ENCODE measurements at places on chromosomes 1 and 21.

GRCh38 chr1:215957663-215958062 is 390.6 kb downstream of the KCTD3 start:
- no peak for DNase-seq

- no peak for DNase-seq
Observed at GRCh38 chr1:226678701-226679100, 60.4 kb downstream of the ITPKB start.

DNA sequence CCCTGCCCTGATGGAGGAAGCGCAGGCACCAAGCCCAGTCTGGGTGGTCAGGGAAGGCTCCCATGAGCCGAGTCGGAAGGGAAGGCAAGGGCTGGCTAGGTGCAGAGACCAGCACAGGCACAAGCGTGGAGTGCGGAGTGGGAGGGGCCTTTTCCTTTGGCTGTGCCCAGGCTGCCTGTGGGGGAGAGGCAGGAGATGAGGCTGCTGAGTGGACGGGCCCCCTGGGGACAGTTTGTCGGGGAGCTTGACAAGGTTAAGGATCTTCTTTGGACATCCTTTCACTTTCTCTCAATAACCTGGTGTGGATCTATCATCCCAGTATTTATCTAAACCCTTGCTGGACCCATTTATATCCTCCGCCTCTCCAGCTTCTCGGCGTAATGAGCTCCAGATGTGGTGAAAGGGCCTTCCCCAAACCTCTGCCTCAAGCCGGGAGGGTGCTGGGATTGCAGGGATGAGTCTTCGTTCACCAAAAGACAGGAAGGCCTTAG is 42.9 kb downstream of the EPHB2 start:
- no peak for DNase-seq

- DNase-seq: peak; percentile 18
Observed at GRCh38 chr1:92709738-92710137, 75.2 kb downstream of the EVI5 start.

GRCh38 chr1:224873434-224874369 is 55.8 kb upstream of the DNAH14 start:
- no peak for DNase-seq

DNA sequence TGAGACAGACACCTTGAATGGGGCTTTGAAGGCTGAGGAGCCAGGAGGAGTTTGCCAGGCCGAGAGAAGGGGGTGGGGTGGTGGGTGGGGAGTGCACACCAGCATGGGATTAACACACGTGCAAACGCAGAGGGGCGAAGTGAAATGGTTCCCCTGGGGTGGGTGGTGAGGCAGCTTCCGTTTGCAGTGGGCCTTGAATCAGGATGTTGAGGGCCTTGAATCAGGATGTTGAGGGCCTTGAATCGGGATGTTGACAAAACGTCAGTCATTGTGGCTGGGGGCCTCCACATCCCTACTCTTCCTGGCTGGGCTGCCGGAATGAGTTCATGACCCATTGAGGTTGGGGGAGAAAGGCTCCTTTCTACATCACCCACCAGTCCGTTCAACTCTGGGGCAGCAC is 16.6 kb downstream of the LDLRAP1 start:
- no peak for DNase-seq

- DNase-seq: peak; percentile 33
Observed at GRCh38 chr21:46052703-46053651, 44.9 kb upstream of the COL6A2 start.

DNA sequence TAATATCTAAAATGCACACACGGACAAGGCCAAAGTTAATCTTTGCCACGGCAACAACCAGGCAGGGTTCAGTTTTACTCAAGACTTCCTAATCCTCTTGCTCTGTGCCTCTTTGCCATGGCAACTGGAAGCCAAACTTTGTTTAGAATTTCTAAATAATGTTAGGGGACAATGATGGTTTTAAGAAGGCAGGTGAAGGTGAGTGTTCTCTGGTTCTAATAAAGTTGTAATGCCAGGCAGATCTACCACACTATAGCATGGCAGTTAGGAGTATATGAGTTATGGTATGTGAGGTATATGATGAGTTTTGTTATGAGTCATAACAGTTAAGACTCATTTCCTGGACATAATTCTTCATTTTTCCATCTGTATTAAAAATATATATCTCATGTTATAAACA is 2.7 kb downstream of the PTPRC start:
- peak; percentile 9 for DNase-seq

GRCh38 chr1:152110365-152110859 is 4.8 kb downstream of the TCHH start:
- no peak for DNase-seq

DNA sequence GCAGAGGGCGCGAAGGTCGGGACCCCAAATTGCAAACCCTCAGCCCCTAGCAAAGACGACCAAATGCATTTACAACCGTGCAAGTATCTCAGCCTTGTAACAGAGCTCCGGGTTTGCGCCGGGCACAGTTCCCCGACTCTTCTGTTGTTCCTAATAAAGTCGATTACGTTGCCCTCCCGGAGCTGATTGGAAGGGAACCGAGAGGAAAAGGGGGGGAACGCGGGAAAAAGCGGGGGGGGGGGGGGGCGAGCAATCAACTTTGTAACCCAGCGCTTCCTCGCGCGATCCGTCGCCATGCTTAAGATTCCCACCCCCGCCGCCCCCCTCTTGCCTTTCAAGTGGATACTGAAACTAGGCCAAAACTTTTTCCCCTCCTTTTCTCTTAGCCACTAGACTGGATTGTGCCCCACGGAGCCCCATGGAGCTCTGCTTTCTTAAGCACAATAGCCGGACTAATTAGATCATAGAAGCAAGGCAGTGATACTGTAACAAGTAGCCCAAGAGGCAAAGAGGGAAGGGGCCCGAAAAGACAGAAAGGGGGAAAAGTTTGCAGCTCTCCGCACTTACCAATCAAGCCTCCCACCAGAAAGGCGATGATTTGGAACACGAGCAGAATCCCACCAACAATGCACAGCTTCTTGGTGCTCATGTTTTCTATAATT is 565 bp downstream of the WLS start:
- peak; percentile 58 for DNase-seq

DNA sequence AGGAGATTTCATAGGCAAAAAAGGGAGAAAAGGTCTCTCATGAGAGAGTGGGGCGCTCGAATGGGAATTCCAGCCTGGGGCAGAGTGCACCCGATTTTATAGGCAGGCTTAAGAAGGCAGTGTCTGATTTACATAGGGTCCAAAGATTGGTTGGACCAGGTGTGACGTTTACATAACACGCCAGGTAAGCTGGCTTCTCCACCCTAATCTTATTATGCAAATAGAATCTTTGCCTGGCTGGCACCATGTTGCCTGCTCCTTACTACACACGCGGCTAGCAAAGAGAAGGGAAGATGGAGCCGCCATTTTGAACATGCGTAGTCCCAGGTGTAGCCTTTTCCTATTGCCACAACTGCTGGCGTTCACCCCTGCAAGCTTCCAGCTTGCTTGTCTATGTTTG is 103.7 kb downstream of the SLC16A1 start:
- no peak for DNase-seq

DNA sequence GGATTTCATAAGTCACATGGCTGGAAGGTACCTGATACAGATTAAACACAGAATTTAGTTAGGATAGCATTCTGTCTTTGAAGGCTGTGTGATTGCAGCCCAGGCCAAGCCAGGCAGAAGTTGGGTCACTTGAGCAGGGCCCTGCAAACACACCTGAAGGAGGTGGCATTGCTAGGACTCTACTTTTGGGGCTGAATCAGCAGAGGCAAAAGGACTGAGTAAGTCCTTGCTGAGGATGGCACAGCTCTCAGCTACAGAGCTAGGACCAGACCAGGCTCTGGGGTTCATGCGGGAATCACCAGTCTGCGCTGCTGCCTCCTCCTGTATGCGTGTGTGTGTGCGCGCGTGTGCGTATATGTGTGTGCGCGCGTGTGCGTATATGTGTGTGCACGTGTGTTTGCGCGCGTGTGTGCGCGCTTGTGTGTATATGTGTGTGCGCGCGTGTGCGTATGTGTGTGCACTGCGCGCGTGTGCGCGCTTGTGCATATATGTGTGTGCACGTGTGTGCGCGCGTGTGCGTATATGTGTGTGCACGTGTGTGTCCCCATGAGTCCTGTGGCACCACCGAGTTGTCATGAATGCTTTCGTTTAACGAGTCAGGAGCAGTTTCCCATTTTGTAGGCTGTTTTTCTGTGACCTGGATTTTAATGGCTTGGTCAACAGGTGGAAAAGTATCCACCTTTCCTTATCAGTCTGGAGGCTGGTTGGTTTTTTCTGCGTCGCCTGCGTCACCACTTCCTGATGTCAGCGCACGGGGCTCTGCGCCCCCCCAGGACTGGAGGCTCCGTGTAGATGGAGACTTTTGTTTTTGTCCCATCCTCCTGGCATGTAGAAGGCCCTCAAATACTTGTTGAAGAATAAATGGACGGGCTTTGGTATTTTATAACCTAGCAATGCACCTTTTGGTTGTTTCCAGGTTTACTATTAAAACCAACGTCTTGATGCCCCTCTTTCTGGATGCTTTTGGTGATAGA is 34.7 kb downstream of the ADARB1 start:
- DNase-seq: no peak

- no peak for DNase-seq
Observed at GRCh38 chr1:2441746-2442145, 29.4 kb upstream of the PEX10 start.

GRCh38 chr21:46661642-46662366 is 26.3 kb downstream of the PRMT2 start:
- DNase-seq: no peak

DNA sequence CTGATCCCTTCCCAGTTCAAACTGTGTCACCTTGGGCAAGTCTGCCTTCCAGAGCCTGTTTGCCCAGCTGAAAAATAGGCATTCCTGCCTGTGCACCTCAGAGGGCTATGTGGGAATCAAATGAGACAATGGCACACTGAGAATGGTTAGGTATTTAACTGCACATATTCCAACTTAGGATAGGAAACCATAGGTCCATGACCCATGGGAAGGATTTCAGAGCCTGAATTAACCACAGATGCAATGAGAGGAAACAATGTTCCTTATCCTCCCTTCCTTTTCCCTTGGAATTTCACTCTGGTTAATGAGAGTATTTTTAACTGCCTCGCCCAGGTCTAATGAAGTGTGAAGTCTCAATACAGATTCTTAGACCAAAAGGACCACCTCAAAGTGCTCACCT is 12.7 kb downstream of the PAFAH2 start:
- DNase-seq: no peak

- no peak for DNase-seq
Observed at GRCh38 chr1:33686551-33686950, 177.3 kb upstream of the HMGB4 start.

GRCh38 chr1:235586413-235586812 is 63.2 kb downstream of the GNG4 start:
- no peak for DNase-seq

GRCh38 chr1:96488777-96489176 is 232.8 kb upstream of the PTBP2 start:
- DNase-seq: no peak
